Smooth muscle cell of trachea (primary cell): ENCODE measurements at places on chromosomes 2 and 18. TPM values are rescaled to one million over a fixed set of nuclear protein-coding genes. Genes with fewer than 3 reads are reported as not detected.

ANKRD30BL gene
- not detected in 2 replicates for total RNA-seq

GPR39 gene
- 1.3 and 3.3 TPM in 2 replicates for total RNA-seq

COBLL1 gene
- total RNA-seq = 5.8 and 6.5 TPM in 2 replicates

NOL4 gene
- total RNA-seq = not detected in 2 replicates

ANO7 gene
- total RNA-seq = 0.15 and 0.83 TPM in 2 replicates

SOX11 gene
- under 0.01 TPM in 1 of 2 replicates, not detected in the other for total RNA-seq

RAB27B gene
- total RNA-seq = 1.0 and 2.0 TPM in 2 replicates

MDH1B gene
- total RNA-seq = 0.99 and 1.2 TPM in 2 replicates

LOXHD1 gene
- total RNA-seq = not detected in 2 replicates

FN1 gene
- total RNA-seq = 6,603 and 11,839 TPM in 2 replicates

SPDYA gene
- 1.2 and 2.3 TPM in 2 replicates for total RNA-seq

MPV17 gene
- 111 and 117 TPM in 2 replicates for total RNA-seq

SLC5A7 gene
- total RNA-seq = not detected in 2 replicates

EVX2 gene
- not detected in 2 replicates for total RNA-seq

ZNF521 gene
- 42.6 and 45.5 TPM in 2 replicates for total RNA-seq

KCNJ13 gene
- total RNA-seq = not detected in 2 replicates

RMDN2 gene
- 4.6 and 5.1 TPM in 2 replicates for total RNA-seq

LONRF2 gene
- total RNA-seq = under 0.01 TPM in 2 replicates

SCN2A gene
- total RNA-seq = 2.0 and 7.8 TPM in 2 replicates

LBX2 gene
- total RNA-seq = 3.1 and 6.3 TPM in 2 replicates

LYG2 gene
- not detected in 2 replicates for total RNA-seq

RAB6C gene
- not detected in 2 replicates for total RNA-seq

FAM110C gene
- total RNA-seq = under 0.01 TPM in 1 of 2 replicates, not detected in the other

TWIST2 gene
- 158 and 297 TPM in 2 replicates for total RNA-seq

RNF125 gene
- 1.2 and 1.5 TPM in 2 replicates for total RNA-seq

AGXT gene
- total RNA-seq = not detected in 2 replicates

VPS4B gene
- 42.2 and 56.3 TPM in 2 replicates for total RNA-seq

FKBP7 gene
- total RNA-seq = 49.8 and 49.9 TPM in 2 replicates

KCTD1 gene
- 9.0 and 9.6 TPM in 2 replicates for total RNA-seq

IL36RN gene
- total RNA-seq = not detected in 2 replicates

INPP4A gene
- total RNA-seq = 18.8 and 33.2 TPM in 2 replicates

CRYGC gene
- total RNA-seq = not detected in 2 replicates

ALLC gene
- not detected in 2 replicates for total RNA-seq

ABCB11 gene
- under 0.01 TPM in 1 of 2 replicates, not detected in the other for total RNA-seq

MTCL1 gene
- 37.8 and 80.1 TPM in 2 replicates for total RNA-seq

RRM2 gene
- total RNA-seq = 5.3 and 34.2 TPM in 2 replicates

LIPG gene
- total RNA-seq = 0.58 and 0.83 TPM in 2 replicates

MGAT5 gene
- total RNA-seq = 33.9 and 69.5 TPM in 2 replicates

MC2R gene
- not detected in 2 replicates for total RNA-seq

LYPD6B gene
- total RNA-seq = not detected in 2 replicates

MOGAT1 gene
- not detected in 2 replicates for total RNA-seq

POLR1A gene
- total RNA-seq = 16.7 and 18.5 TPM in 2 replicates

SERPINB4 gene
- not detected in 2 replicates for total RNA-seq

NETO1 gene
- 0.17 TPM in 1 of 2 replicates, not detected in the other for total RNA-seq

QPCT gene
- 7.0 and 19.7 TPM in 2 replicates for total RNA-seq

EIF2B4 gene
- 30.4 and 31.1 TPM in 2 replicates for total RNA-seq

TMEM178A gene
- 1.0 and 1.3 TPM in 2 replicates for total RNA-seq

CCDC150 gene
- total RNA-seq = 3.6 and 11.3 TPM in 2 replicates

THSD7B gene
- 0.33 TPM in 1 of 2 replicates, not detected in the other for total RNA-seq

DGKD gene
- total RNA-seq = 6.8 and 9.8 TPM in 2 replicates

LRATD1 gene
- under 0.01 TPM in 2 replicates for total RNA-seq

REG3A gene
- not detected in 2 replicates for total RNA-seq

SLC16A14 gene
- total RNA-seq = 2.0 and 2.6 TPM in 2 replicates

AGAP1 gene
- total RNA-seq = 11.6 and 24.6 TPM in 2 replicates

HRH4 gene
- under 0.01 TPM in 2 replicates for total RNA-seq
